ENCODE measurements at places on chromosomes 1 and 21. TPM values are rescaled to one million over a fixed set of nuclear protein-coding genes. Genes with fewer than 3 reads are reported as not detected.
A peak's percentile ranks its signal among the peaks of the same experiment; 100 is the strongest.

- DNase-seq, result peak; percentile 87
Measured at GRCh38 chr1:209900734-209901133, 37.3 kb upstream of the SYT14 start.

DNA sequence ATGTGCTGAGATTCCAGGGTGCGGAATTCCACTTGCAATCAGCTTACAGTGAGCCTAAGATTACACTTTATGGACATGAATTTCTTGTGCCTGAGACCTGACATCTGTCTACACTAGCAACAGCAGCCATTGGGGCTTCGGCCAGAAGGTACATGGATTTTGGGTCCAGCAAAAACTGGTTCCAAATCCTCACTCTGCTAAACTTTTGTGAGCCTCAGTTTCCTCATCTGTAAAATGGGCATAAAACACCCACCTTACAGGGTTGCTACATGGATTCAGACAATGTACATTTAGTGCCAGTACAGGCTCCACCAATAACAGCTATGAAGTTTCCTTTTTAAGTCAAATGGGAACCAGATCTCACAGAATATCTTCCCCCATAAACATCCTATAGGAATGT, 30.8 kb downstream of the RHEX start:
- DNase-seq, result no peak

DNA sequence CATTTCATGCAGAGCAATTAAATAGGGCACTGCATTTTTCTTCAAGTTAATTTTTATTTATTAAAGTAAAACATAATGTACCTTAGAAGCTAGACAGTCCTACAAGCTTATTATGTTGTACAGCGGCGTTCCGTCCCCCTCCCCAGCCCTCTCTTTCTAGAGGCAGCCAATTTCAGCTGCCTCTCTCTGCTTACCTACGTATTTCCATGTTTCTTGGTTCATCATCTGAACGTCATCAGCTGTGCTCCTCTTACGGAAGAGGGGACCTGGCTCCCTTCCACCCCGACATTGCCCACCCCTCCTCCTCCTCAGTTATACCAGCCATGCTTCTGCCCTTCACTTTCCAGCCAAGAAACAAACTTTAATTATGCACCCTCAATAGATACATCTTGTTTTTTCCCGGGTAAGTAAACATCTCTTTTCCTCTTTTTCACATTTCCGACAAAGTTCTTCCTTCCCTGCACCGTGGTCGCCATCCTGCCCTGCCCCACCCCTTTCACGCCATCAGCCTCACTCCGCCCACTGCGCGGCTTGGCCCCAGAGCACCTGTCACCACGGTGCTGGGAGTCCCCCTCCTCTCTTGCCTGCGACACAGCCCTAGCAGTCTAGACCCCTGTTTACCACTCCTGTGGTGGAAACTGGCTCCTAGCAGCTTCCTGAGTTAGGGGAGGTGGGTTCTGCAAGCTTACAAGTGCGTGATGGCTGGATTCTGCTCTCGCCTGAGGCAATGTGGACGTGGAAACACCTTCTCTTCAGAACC, 57.9 kb downstream of the SLC37A1 start:
- no peak for DNase-seq

- no peak for DNase-seq
Measured at GRCh38 chr1:116674011-116674531, 6.5 kb upstream of the IGSF3 start.

DNA sequence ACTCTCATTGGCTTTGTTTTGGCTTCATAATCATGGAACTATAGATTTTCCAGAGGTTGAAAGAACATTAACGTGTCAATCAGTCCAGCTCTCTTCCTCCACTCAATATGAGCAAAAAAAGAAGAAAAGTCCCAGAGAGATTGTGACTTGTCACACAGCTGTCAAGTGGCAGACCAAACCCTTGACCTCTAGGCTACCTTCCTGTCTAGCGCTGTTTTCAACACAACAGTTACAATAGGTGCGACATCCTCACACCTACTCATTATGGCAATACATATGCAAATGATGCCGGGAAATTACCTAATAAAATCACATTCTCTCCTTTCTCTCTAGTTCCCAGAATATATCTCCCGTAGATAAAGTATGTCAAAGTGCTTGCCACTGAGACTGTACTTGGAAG, 1.1 kb downstream of the WARS2 start:
- no peak for DNase-seq

BTBD19 gene
- 4.6 TPM for polyA plus RNA-seq

PADI2 gene
- polyA plus RNA-seq, result 0.97 TPM

CIART gene
- polyA plus RNA-seq, result 10.2 TPM

GLMN gene
- polyA plus RNA-seq, result 4.2 TPM
